ENCODE measurements at places on chromosomes 16 and 17. TPM values are rescaled to one million over a fixed set of nuclear protein-coding genes. Genes with fewer than 3 reads are reported as not detected.

CARD14 gene
- 0.20 TPM for total RNA-seq

CCT6B gene
- 4.6 TPM for total RNA-seq

SPNS2 gene
- not detected for total RNA-seq

ETV4 gene
- total RNA-seq = 23.5 TPM

MYLK3 gene
- not detected for total RNA-seq

ABCA9 gene
- total RNA-seq = 7.8 TPM
